ENCODE measurements at places on chromosomes 12 and 14.
A peak's percentile ranks its signal among the peaks of the same experiment; 100 is the strongest.

- DNase-seq: no peak
Observed at GRCh38 chr12:22283508-22283907, 51.0 kb downstream of the ST8SIA1 start.

DNA sequence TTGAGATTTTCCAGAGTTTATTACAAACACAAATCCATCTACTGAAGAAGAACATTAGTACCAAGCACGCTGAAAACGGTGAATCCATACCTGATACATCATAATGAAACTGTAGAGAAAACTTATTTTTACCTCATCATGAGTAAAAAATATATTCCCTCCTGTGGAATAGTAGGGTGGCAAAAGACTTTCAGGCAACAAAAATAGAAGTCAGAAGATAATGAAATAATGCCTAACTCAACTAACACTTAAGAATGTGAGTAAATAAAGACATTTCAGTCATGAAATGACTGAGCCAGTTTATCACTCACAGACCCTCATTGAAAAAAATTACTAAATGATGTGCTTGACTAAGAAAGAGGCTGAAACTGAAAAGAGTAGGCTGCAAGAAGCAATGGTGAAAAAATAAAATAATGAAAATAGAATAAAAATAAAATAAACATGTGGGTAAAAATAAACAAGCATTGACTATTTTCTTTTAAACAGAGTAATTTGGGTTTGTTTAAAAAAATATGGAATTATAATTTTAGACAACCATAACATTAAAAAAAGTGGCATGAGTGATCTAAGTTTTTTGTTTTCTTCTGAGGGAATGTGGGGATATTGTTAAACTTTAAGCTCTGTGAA is 148.6 kb downstream of the ASCL1 start:
- no peak for DNase-seq

GRCh38 chr12:90010089-90010488 is 301.5 kb upstream of the ATP2B1 start:
- DNase-seq: no peak

DNA sequence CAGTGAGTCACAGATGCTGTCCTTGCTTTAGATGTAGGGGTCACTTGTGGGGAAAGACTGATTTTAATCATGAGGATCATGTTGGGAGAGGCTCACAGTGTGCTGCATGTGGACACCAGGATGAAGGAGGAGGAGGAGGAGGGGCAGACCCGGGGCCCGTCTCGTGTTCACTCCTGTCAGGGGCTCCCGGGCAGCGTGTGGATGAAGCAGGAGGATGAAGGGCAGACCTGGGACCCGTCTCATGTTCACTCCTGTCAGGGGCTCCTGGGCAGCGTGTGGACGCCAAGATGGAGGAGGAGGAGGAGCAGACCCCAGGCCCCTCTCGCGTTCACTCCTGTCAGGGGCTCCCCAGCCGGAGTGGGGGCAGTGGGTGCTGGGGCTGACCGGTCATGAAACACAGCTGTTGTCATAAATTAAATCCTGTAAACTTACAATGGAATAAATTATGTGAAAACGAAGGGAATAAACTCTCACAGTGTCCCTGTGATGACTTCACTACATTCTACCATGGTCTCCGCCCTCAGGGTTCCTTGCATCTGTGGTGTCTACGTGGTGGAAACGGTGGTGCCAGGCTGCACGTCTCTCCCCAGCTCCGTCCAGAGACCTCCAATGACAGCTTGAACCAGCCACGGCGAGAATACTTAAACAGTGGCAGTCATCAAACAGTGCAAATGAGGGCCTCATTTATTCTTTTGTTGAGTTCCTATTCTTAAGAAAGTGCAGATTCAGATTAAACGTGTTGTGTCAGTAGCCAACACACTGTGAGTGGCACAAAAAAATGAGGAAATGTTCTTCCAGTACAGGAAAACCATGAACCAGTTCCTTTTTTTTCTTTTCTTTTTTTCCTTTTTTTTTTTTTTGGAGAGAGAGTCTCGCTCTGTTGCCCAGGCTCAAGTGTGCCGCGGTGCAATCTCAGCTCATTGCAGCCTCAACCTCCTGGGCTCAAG is 37.7 kb upstream of the SFSWAP start:
- DNase-seq: no peak

DNA sequence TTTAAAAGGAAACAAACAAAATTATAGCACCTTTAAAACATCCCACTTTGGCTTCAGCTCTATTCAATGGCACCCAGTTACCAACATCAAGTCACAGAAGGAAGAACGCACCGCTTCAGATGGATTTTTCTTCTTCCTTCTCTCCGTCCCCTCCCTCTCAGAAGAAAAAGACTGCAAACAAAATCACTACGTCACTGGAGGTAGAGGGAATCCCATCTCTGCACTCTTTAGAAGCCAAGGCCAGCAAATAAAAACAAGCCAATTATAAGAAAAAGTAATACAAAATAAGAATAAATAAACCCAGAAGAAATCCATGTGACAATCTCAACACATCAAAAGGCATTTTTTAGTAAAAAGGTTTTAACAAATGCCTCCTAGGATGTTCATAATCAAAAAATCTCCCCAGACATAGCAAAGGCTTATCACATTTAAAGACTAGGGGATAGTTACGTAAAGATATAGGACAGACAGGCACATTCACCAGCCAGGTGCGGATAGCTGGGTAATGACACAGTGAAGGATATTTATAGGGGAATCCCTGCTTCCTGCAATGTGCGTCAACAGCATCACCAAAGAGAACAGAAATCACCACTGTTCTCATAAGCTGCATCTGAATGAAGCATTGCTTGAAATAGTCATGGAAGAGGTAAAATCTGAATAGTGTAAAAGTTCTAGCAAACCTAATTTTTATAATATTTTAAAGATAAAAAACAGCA is 89.4 kb downstream of the R3HDM2 start:
- DNase-seq: no peak

DNA sequence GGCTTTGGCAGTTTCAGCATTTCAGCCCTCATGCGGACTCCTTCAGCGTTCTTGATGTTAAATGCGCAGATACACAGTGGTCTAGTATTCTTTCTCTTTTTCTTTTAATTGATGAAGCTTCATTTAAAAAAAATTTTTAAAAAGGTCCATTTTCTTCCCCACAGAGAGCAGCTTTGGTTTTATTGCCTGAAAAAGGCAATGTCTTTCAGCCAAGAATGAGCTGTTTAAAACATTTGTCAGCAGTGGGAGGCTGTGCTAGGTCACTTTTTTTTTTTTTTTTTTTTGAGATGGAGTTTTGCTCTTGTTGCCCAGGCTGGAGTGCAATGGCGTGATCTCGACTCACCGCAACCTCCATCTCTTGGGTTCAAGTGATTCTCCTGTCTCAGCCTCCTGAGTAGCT is 13.5 kb downstream of the KMT5A start:
- DNase-seq: no peak

GRCh38 chr14:51092965-51093364 is 1.9 kb downstream of the TRIM9 start:
- no peak for DNase-seq

DNA sequence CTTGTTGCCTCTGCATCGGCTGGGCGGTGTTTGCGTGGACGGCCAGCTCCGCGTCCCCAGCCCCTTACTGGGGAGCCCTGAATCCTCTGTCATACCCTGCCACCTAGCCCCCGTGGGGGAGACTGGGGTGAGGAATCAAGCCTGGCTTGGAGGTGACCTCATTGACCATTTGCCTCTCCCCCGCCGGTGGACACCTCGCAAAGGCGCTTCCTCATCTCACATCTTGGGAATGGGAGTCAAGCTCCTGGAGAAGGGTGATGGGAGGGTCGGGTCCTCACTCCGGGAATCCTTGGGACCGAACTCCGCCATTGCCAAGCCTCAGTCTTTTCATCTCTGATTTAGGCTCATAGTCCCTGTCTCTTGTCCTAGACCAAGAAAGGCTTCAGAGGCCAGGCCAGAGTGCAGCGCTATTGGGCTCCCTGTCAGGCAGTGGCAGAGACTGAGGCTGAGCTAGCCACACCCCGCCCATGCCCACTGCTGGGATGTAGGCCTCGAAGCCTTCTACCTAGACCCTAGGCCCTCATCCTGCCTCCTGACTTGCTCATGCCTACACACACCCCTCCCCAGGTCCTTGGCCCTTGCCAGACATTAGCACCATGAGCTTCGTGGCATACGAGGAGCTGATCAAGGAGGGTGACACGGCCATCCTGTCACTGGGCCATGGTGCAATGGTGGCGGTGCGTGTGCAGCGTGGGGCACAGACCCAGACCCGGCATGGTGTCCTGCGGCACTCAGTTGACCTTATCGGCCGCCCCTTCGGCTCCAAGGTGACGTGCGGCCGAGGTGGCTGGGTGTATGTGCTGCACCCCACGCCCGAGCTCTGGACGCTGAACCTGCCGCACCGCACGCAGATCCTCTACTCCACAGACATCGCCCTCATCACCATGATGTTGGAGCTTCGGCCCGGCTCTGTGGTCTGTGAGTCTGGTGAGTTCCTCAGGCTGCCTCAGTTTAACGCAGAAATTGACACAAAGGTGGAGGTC is 678 bp downstream of the TRMT61A start:
- no peak for DNase-seq

GRCh38 chr14:56115976-56116893 is 2.0 kb upstream of the PELI2 start:
- DNase-seq: no peak

- DNase-seq: no peak
Observed at GRCh38 chr14:22668863-22669262, 24.7 kb upstream of the OR6J1 start.

- DNase-seq: no peak
Observed at GRCh38 chr14:72000907-72001306, 68.7 kb downstream of the RGS6 start.

DNA sequence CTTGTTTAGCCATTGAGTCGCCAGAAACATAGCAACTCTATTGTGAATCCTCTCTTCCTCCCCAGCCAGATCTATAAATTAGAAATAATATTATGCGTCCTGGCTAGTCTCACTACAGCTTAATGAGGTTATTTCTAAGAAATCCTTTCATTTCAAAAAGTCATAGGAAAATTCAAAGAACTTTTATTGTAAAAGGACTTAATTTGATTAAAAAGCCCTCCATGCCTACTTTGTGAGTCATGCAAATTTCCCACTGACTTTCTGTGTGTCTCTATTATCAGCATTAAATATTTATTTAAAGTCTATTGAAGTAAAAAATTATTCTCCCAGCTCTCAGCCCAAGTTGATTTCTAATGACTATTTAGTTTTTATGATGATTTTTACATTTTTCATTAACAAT is 160.7 kb downstream of the PHLDA1 start:
- no peak for DNase-seq

GRCh38 chr12:122096591-122097149 is 18.1 kb downstream of the MLXIP start:
- no peak for DNase-seq

DNA sequence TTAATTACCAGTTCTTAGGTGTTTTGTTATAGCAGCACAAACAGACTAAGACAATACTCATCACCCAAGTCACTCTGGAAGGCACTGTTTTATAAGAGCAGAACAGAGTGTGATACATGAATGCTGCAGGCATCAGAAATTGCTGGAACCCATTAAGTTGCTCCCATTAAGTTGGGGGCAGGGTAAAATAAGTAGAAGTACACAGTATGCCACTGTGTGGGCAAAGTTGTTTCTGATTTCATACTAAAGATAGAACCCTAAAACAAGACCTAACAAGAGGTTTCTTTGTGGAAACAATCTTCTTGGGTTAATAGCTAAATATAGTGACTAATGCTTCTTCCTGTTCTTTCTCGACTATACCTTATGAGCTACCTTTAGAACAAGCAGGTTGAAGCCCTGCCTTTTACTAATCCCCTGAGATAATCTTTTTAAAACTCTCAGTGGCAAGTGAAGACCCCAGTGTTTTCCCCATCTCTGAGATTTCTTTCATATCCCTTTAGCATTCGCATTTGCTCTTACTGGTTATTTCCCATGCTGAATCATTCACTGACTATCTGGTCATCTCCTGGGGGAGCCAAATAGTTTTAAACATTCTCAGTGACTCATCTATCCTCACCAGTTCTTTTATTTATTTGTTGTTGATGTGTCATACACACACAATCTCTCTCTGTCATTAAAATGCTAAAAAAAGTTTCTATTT is 52.3 kb downstream of the SOCS2 start:
- no peak for DNase-seq

DNA sequence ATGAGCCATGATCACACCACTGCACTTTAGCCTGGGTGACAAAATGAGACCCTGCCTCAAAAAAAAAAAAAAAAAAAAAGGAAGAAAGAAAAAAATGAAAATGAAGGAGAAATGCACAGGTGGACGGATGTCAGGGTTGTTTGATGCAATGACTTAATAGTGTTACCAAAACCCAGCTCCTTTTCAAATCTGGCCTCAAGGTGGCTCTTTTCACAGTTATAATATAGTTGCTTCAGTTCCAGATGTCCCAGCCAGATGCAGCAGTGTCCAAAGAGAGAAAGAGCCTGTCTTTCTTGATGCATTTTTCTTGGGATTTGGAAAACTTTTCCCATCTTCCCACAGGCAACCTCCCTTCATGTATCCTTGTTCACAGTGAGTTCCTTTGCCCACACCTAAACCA is 36.5 kb downstream of the KCNMB4 start:
- no peak for DNase-seq

GRCh38 chr12:6058481-6059161 is 65.8 kb downstream of the VWF start:
- no peak for DNase-seq

DNA sequence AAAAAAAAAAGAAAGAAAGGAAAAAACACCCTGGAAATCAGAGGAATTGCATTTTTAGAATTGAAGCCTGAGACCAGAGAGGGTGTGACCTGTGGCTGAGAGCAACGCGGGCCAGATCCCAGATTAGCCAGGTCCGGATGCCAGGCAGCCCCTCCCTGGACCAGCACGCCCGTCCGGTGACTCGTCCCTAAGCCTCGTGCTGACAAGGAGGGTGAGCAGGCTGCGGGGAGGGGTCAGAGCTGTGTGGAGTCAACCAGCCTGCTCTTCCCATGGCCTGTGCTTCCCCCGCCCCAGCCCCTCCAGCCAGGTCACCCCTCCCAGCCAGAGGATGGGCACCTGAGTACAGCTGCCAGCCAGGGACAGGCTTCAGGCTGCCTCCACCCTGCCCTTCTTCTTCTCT is 4.2 kb upstream of the KLC1 start:
- DNase-seq: no peak

- DNase-seq: no peak
Observed at GRCh38 chr12:55019784-55020183, at the start of gene NEUROD4. Gene NEUROD4, plus strand, starts transcription at chr12:55019974. Its CDS starts 6,466 bp downstream, at chr12:55026440.

DNA sequence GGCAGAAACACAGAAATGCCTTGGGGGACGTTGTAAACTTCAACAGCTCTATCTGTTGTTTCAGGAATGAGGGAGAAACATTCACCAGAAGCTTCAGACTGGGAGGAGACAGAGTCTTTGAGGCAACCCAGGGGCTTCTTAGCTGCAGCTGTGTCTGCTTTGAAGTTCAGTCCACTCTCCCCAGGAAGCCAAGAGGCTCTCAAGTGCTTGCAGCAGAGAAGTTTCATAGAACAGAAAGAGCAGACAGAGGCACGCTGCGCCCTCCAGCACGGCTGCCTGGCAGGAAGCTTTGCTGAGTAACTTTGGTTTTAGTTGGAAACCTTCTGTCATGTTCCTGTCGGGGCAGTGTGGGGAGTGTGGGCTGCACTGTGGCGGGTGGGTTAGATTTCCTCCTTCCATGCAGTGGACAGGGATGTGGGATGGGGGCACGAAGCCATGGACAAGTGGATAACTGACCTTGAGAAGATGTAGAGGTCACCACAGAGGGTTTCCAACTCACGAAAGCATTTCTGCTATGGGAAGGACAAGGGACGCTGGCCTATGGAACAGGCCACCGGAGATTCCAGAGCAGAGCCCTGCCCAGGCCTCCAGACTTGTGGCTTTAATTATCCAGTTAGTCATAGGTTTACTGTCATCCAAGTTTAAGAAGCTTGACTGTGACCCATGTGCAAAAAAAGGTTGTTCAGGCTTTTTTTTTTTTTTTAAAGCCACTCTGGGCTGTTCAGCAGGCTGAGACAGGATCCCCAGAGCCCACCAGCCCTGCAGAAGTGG is 107.7 kb downstream of the ARF6 start:
- DNase-seq: peak; percentile 51

GRCh38 chr12:32509328-32510091 is 110.2 kb downstream of the FGD4 start:
- no peak for DNase-seq
